ENCODE measurements at places on chromosomes 7 and 10.

DNA sequence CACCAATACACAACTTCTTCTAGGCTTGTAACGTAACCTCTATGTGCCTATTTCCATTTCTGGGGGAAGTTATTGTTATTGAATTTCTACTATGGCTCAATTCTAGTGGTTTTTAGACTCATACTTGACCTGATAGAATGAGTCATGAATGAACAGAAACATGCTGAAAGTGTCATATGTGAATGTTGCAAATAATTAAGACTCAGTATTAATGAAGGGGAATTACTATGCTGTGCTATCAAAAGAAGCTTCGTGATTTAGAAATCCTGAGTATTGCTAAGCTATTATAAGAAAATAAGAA is 135.1 kb upstream of the ZWINT start:
- no peak for DNase-seq

GRCh38 chr10:78408671-78409472 is 375.2 kb downstream of the RPS24 start:
- no peak for DNase-seq

DNA sequence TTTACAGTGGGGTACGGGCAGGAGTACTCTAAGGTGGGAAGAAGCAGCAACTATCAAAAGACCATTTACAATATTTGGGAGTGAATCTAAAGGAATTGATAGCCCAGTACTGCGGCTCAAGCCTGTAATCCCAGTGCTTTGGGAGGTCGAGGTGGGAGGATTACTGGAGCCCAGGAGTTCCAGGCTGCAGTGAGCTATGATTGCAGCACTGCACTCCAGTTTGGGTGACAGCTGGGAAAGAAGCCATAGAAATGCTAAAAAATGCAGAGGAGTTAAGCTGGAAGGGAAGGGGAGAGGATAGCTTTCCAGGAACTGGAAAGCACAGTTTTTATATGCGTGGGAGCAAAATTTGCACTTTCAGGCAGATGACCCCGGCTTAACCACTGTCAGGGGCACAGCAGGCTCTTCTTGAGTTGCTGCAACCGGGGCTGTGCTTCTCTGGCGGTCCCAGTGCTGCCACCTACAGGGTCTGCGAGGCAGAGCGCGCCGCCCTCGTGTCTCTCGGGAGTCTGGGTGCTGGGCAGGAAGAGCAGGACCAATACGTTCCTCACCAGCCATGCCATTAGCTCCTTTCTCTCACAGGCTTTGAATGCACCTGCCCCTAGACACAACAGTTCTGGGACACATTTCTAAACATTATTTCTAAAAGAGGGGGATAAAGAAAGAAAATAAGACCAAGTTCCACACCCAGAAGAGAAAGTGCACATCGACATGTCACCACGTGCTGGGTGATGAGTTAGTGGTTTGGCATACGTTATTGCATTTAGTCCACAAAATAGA is 10.1 kb upstream of the BMPER start:
- DNase-seq, result peak; percentile 37

GRCh38 chr7:67983486-67983885 is 986.9 kb downstream of the TYW1 start:
- DNase-seq, result no peak

DNA sequence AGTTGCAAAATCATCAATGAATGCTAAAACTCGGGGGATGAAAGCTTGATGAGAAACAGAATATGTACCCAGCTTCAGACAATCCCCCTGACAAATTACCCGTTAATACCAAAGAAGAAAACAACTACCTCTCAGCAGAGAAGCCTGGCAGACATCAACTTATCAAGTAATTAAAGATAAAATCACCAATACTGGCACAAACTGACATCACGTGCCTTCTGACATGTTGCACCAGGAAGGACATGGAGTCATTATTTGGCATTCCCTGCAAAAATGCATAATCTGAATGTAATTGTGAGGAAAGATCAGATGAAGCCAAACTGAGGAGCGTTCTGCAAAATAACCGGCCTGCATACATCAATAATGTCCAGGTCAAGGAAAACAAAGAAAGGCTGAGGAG is 7.7 kb downstream of the SLIT1 start:
- no peak for DNase-seq

DNA sequence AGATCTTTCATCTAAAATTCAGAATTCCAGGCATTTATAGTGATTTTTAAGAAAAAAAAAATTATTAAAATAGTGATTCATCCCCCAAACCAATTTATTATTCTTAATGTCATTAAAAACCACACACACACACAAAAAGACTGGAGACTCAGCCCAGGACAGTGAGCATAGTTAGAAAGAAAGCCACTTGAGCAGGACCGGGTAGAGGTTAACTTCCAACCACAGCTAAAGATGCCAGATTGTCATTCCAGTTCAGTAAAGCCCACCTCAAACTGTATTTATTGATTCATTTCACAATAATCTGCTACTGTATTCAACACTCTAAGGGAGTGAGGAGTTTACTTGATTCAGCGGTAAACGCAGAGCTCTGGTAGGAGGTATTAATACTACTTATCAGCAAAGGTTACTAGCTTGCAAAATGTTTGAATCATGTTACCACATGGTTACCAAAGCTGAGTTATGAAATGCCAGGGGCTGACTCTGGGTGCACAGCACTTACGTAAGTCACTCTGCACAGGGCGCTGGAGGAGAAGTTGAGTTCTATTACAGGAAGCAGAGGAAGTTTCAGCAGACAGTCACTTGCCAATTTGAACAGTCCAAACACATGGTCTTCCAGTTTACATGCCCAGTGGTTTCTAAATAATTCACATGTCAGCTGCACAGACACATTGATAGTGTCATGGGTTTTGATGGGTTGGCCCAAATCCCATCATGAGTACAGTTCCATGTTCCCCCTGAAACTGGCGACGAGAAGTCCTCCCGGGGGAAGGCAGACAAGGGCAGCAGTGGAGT is 64.6 kb downstream of the KLF6 start:
- no peak for DNase-seq

DNA sequence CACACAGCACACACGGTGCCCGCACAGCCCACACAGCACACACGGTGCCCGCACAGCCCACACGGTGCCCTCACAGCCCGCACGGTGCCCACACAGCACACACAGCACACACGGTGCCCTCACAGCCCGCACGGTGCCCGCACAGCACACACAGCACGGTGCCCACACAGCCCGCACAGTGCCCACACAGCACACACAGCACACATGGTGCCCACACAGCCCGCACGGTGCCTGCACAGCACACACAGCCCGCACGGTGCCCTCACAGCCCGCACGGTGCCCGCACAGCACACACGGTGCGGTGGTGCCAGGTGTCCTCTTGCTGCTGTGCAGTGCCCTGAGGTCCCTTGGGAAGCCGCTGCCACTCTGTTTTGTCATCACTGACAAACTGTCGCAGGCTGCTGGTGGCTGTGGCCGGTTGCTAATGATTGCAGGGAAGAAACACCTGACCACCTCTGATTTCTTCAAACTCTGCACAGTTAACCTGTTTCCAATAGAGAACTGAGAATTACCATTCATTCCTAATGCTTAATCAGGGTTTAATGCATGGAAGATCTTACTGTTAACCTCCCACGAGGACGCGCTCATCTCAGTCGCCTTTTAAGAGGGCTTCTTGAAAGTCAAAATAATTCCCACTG is 66.9 kb downstream of the GLRX3 start:
- no peak for DNase-seq

DNA sequence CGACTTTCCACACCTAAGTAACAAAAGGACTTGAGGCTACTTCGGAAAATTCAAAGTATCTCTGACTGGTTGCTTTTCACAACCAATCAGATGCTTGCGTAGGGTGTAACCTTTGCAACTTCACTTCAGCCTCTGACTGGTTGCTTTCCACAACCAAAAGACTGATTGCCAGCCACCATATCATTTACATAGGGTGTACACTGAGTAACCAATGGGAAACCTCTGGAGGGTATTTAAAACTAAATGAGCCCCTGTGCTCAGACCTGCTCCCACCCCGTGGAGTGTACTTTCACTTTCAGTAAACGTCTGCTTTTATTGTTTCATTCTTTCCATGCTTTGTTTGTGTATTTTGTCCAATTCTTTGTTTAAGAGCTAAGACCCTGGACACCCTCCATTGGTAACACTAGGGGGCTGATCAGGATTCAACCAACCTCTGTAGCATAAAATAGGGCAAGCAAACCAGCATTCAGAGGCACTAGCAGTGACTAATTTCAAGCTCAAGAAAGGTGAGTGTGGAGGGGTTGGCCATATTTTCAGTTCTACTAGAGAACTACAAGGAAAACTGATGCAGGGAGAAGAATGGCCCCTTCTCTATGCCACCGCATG is 390.8 kb downstream of the POM121L12 start:
- no peak for DNase-seq

GRCh38 chr10:95987685-95988426 is 55.5 kb upstream of the CCNJ start:
- DNase-seq, result no peak

DNA sequence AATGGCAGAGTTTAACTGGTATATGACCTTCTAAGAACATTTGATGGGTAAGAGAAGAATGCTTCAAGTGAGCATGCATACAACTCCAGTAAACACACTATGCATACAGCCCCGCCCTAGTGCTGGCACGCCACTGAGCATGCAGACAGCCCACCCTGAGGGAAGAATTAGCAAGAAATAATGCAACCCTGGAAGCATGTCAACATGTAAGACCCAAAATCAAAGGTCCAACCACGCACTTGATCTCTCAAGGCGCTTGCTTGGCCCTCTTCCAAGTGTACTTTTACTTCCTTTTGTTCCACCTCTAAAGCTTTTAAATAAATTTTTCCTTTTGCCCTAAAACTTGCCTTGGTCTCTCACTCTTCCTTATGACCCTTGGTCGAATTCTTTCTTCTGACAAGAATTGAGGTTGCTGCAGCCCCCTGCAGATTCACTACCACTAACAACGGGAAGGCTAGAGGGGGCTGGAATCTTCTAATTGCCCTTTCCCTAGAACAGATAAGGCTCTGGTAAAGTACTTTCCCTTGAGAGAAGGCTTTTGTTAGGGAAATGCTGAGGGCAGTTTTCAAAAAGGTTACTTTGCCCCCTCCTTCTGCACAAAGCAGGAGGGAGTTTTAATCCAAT is 3.4 kb downstream of the FAM24B start:
- no peak for DNase-seq

DNA sequence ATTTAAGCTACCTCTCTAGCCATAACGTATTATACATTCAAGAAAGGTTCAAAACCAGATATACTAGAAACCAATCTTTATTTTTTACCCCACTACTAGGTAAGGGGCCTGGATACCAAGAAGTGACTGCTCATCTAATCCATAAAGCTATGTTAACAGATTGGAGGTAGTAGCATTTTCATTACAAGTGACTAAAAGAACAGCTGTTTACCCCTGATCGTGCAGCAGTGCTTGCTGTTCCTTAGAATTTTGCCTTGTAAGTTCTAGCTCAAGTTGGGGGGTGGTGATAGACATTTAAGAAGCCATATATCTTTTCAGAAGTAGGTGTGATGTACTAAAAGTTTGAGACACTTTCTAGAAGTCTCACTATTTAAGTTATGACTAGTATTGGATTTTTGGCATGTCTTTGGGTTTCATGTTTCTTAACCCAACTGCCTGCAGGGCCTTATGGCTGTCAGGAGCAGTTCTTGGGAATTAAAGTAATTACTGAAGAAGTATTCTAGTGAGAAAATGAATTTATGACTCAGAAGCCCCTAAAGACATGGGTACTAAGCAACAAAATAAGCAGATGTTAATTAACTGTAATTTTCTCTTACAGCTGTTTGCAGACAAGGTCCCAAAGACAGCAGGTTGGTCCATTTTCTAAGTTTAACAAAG is 2.3 kb downstream of the PPIA start:
- no peak for DNase-seq

- DNase-seq, result no peak
Observed at GRCh38 chr10:99981581-99982199, 28.1 kb downstream of the DNMBP start.

- no peak for DNase-seq
Observed at GRCh38 chr10:71093531-71093930, 118.8 kb upstream of the UNC5B start.

GRCh38 chr10:48701139-48701901 is 16.6 kb downstream of the WDFY4 start:
- DNase-seq, result no peak

- no peak for DNase-seq
Observed at GRCh38 chr10:114282526-114282925, 43.5 kb downstream of the VWA2 start.

GRCh38 chr7:27193335-27194001 is 6.4 kb downstream of the HOXA13 start:
- DNase-seq, result no peak

DNA sequence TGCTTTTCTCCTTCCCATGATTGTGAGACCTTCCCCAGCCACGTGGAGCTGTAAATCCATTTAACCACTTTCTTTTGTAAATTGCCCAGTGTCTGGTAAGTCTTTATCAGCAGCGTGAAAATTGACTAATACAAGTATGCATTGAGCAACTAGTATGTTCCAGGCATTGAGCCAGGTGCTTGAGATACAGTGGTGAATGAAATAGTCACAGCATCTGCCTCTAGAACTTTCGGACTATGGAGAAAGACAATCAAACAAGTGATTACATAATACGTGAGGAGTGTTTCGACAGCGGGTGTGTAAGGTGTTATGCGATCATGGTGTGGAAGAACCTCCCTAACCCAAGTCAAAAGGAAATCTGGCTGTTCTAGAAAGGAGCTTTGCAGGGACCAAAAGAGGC is 21.6 kb upstream of the NUP205 start:
- DNase-seq, result no peak

DNA sequence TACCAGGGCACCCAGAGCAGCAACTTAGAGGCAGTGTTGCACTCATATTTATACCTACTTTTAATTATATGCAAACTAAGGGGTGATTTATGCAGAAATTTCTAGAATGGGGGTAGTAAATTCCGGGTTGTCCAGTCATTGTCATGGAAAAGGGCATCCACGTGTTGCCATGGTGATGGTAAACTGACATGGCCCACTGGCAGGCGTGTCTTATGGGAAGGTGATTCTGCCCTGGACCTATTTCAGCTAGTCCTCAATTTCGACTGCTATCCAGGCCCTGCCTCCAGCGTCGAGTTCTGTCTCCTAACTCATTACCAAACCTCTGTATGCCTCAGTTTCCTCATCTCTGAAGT is 12.8 kb downstream of the SNX8 start:
- DNase-seq, result no peak

DNA sequence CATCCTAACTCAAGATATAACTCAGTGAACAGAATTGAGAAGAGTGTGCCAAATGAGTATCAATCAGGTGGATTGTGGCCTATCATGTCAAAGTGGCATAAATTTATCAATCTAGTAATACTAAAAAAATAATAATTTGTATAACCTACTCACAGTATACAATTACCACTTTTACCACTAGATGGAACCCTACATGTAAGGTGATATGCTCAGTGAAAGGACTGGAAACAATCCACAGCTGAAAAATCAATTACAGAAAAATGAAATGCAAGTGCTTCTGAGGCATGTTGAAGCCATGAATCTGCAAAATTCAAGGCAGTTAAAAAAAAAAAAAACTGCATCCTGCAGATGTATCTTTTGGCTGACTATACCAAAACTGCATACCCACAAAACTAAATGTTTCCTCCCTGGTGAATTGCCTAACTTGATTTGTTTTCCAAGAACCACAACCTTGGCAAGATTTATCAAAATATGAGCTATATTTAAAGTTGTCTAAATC is 13.9 kb downstream of the ARHGAP19 start:
- DNase-seq, result no peak

GRCh38 chr7:41758321-41758720 is 55.4 kb upstream of the INHBA start:
- no peak for DNase-seq

GRCh38 chr10:56844978-56845529 is 484.0 kb upstream of the ZWINT start:
- DNase-seq, result no peak

- no peak for DNase-seq
Observed at GRCh38 chr7:2452074-2452507, 24.1 kb downstream of the GRIFIN start.
